Thymus (tissue), 14 donors: ENCODE measurements at places on chromosomes 7 and 10.

- no peak for DNase-seq
These were observed 33.1 kb upstream of the GALNT11 start for GRCh38 chr7:151992375-151992774.

GRCh38 chr7:41114131-41114530 is 588.8 kb downstream of the INHBA start:
- DNase-seq = no peak

DNA sequence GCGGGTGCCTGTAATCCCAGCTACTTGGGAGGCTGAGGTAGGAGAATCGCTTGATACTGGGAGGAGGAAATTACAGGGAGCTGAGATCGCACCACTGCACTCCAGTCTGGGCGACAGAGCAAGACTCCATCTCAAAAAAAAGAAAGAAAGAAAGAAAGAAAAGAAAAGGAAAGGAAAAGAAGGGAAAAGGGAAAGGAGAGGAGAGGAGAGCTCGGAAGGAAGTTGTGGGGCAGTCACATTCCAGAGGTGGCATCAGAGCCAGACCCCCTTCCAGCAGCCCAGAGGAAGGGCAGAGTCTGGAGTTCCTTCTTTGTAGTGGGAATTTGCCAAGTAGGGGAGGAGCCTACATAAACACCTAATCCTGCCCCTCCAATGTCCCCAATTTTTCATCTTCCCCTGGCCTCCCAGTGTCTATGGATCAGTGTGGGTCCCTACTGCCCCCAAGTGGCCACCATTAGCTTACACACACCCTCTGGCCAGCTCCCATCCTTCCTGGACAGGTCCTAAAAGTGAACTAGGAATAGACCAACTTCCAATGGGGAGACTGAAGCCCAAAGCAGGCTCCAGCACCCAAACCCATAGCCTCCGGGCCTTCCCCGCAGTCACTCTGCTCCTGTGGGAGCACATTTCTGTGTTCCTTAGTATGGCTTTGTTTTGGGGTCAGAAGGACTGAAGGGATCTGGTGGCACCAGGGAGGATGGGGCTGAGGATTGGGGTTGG is 39.6 kb upstream of the HSPB1 start:
- DNase-seq = no peak

GRCh38 chr7:151748733-151749132 is 128.2 kb downstream of the PRKAG2 start:
- DNase-seq = no peak

DNA sequence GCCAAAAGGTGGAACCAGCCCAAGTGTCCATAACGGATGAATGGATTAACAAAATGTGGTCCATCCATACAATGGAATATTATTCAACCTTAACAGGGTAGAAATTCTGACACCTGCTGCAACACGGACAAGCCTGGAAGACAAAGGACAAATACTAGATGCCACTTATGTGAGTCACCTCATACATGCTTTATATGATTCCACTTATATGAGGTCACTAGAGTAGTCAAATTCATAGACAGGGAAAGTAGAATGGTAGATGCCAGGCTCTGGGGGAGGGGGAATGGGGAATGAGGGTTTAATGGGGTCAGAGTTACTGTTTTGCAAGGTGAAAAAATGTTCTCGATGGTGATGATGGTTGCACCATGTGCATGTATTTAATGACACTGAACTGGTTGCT is 34.0 kb upstream of the CYTH3 start:
- DNase-seq = no peak

DNA sequence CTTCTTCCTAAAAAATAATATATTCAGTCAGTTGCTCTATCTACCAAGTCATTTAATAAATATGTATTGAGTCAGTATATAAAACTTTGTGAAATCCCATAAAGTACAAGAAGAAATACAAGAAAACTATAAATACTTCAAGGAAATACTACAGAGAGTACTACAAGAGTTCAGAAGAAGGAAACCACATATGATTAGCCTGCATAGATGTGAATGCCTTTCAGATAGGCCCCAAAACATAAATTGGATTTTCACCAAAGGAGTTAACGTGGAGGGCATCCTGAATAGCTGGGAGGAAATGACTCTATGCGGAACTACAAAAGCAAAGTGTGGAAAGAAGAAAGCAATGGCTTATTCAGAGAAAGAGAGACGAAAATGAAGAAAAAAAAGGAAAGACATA is 120.1 kb downstream of the LRRN3 start:
- no peak for DNase-seq
